ENCODE measurements at places on chromosomes 11 and 22.

DNA sequence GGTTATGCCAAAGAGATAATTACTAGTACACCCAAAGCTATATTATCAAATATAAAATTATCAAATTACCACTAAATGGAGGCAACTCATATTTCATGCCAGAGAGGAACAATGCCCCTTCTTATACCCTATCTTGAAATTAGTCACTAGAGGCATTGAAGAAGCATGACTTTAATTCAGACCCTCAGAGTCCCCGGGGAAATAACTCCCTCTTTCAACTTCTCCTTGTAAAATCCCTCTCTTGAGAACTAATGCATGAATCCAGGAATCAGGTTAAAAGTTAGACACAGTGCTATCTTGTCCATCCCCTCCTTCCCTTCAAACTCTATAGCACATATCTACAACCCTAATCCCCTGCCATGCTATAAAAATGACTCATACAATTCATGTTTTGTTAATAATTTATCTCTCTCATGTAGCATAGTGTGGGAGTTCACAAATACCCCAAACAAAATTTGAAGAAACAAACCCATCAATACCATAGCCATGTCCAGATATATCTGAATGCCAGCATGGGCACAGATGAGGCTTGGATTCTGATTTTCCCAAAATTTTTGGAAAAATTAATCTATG is 665.4 kb downstream of the KCNA4 start:
- no peak for DNase-seq

GRCh38 chr11:45166604-45166897 is 20.1 kb downstream of the PRDM11 start:
- no peak for DNase-seq

DNA sequence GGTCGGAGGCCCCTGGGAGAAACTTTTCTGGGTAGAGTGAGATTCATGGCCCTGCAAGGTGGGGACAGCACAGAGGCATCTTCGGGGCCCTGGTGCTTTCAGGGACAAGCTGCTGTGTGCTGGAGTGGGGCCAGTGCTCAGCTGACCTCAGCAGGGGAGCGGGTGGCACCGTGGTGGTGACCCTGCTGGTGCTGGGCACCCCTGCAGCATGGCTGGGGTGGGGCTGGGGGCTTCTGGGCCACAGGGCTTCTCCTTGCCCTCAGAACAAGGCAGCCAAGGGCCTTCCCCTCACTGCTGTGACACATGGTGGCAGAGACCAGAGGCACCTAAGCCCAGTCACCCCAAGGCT is 24.9 kb upstream of the GNB1L start:
- no peak for DNase-seq

GRCh38 chr22:39820256-39820655 is 73.3 kb downstream of the ENTHD1 start:
- no peak for DNase-seq

DNA sequence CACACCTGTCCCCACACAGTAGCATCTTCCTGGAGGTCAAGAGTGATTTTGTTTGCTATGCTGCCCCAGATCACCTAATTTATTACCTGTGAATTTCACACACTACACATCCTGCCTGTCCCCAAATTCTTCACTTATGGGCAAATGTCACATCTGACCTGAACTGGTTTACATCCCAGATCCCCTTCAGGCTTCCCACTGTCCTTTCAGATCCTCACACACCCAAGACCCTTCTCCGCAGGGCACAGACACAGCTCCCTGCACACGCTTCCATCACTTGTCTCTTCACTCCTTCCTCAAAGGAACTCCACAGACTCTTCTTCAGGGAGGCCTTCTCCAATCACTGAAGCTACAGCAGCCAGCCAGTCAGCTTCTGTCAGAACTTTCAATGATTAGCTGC is 118.7 kb upstream of the IGLL5 start:
- DNase-seq: no peak

DNA sequence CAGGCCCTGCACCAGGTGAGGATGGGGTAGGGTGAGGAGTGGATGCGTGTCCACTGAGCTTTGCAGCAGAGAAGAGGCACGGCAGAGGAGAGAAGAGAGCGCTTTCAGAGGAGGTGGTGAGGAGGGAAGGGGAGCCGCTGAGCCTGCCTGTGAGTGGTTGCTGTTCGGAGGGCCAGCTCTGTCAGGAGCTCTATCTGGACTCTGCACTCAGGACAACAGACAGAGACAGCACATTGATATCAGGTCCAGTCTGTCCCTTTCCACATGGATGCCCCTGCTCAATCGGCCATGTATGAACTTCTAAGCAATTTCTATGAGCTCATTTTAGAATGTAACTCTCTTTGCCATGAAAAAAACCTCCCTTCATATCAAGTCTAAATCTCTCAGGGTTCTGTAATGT is 158.6 kb downstream of the KIRREL3 start:
- DNase-seq: no peak

DNA sequence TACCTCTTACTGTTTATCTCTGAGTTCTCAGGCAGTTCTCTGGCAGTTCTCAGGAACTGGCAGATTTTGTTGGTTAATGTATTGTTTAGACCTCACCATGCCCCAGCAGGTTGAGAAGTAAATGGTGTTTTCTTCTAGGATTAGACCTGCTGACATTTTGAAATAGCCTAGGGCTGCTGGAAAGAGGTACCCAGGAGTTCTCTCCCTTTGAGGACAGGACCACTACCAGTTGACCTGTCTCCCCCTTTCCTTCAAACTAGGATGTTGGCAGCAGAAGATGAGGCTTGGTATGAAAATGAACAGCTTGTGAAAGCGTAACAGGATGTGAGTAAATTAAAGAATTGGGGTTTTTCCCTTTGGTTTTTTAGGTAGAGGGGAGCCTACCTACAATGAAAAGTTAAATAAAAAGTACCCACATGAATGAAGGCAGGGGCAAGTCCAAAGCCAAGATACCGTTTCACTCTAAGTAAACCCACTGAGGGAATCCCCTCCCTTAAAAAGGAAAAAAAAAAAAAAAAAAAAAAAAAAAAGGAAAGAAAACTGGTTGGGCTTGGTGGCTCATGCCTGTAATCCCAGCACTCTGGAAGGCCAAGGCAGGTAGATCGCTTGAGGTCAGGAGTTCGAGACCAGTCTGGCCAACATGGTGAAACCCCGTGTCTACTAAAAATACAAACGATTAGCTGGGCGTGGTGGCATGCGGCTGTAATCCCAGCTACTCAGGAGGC is 96.2 kb downstream of the PDHX start:
- no peak for DNase-seq

- DNase-seq: no peak
These were observed 55.7 kb upstream of the PICALM start for GRCh38 chr11:86124251-86125233.

- no peak for DNase-seq
These were observed 934.2 kb upstream of the RAG2 start for GRCh38 chr11:37532271-37532670.

- no peak for DNase-seq
These were observed 496 bp downstream of the EHBP1L1 start for GRCh38 chr11:65576232-65576866.

DNA sequence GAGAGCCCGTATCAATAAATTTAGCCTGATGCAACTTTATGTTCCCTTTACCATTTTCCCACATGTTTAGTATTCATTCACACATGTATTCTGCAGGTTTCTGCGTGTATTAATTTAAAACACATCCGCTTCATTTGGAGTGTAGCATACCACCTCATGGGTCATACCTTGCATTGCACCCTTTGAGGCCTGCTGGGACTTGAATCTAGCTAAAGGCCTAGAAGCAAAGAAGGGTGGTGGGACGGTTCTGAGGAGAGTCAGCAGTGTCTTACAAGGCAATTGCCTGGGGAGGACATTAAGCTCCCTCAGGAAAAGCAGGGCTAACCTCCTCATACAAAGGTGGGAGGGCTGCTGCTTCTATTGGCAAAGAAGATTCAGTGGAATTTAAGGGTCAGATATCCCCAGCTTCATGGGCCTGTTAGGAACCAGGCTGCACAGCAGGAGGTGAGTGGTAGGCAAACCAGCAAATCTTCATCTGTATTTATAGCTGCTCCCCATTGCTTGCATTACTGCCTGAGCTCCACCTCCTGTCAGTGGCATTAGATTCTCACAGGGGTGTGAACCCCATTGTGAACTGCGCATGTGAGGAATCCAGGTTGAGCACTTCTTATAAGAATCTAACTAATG is 15.9 kb upstream of the SNX19 start:
- no peak for DNase-seq

- no peak for DNase-seq
These were observed 16.6 kb upstream of the APOL3 start for GRCh38 chr22:36177160-36177559.

DNA sequence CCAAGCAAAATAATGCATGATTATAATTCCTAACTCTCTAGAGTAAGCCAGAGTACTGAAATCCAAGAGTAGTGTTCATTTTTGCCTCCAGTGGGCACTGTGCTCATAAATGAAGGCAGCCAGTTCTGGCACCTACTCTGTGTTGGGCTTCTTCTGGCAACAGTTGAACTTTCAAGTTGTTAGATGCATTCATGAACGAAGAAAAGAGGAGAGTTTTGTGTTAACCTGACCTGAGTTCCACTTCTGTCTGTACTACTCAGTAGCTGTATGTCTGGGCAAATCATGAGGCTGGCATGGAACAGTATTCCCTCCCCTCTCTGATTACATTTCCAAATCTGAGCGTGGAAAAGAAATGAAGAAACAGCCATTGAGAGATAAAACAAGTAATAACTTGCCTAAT is 20.3 kb upstream of the TENM4 start:
- no peak for DNase-seq

DNA sequence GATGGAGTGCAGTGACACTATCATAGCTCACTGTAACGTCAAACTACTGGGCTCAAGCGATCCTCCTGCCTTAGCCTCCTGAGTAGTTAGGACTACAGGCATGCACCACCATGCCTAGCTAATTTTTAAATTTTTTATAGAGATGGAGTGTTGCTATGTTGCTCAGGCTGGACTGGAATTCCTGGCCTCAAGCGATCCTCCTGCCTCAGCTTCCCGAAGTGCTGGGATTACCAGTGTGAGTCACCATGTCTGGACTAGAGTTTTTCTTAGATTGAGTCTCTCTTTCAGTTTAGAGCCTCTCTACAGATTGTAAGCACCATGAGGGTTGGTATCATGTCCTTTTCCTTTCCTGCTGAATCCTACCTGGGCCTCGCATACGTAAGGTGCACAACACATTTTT is 57.3 kb upstream of the ALKBH3 start:
- no peak for DNase-seq

- no peak for DNase-seq
These were observed 16.1 kb upstream of the CARD18 start for GRCh38 chr11:105155679-105156078.

- DNase-seq: no peak
These were observed 1.0 kb downstream of the ADAMTS15 start for GRCh38 chr11:130449310-130449990.

DNA sequence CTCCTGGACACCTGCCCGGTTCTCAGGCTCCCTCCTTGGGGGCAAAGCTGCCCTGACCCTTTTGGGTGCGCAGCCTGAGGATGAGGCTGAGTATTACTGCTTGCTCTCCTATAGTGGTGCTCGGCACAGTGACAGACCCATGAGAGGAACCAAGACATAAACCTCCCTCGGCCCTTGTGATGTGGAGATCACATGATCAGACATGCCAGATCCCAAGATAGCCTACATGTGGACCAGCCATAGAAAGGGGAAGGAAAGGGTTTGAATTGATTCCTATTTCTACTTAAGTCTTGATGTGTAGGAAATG is 125.3 kb downstream of the VPREB1 start:
- no peak for DNase-seq

- DNase-seq: no peak
These were observed 1.7 kb downstream of the BAIAP2L2 start for GRCh38 chr22:38108561-38109319.

DNA sequence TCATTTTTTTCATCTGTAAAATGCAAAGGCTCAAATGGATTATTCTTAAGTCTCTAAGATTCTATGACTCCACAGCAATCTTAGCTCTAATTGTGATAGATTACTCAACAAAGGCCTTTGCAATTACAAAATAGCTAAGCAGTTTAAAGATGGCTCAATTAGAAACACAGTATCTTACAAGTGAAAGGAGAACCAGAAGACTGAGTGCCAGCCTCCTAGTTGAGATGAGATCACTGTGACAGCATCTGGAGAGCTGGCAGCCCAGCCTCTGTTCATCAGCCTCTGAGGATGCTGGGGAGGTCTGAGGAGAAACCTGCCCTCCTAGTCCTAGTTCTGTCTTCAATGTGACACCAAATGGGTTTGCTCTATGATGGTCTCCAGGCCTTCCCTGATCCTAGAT is 158.4 kb upstream of the NARS2 start:
- DNase-seq: no peak

- no peak for DNase-seq
These were observed 18.0 kb upstream of the DGCR6 start for GRCh38 chr22:18888115-18888514.

DNA sequence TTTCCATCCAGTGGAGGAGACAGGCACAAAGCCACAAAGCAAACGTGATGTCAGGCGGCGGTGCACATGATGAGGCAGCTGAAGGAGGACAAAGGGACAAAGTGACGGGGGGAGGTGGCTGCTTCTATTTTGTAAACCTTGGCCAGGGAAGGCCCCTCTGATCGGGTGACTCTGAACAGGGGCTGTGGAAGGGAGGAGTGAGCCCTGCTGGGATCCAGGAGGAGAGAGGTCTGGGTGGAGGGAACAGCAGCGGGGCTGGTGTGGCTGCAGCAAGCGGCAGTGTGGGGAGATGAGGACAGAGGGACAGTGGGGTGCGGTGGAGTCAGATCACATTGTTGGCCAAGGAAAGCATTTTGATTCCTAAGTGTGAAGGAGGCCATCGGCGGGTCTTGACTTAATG is 36.7 kb downstream of the SHISAL1 start:
- DNase-seq: no peak

GRCh38 chr11:82906236-82906635 is 4.7 kb downstream of the DDIAS start:
- no peak for DNase-seq

GRCh38 chr11:79025097-79025496 is 415.7 kb downstream of the TENM4 start:
- DNase-seq: no peak

DNA sequence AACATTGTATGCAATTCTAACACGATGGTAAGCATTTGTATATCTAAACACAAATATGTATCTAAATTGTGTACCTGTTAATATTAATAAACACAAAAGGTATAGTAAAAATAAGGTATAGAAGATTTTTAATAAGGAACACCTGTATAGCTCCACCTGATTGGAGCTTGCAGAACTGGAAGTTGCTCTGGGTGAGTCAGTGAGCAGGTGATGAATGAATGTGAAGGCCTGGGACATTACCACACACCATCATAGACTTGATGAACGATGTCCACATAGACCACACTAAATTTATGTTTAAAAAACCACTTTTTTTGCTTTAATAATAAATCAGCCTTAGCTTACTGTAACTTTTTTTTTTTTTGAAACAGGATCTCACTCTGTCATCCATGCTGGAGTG is 97.6 kb upstream of the CLMP start:
- no peak for DNase-seq

DNA sequence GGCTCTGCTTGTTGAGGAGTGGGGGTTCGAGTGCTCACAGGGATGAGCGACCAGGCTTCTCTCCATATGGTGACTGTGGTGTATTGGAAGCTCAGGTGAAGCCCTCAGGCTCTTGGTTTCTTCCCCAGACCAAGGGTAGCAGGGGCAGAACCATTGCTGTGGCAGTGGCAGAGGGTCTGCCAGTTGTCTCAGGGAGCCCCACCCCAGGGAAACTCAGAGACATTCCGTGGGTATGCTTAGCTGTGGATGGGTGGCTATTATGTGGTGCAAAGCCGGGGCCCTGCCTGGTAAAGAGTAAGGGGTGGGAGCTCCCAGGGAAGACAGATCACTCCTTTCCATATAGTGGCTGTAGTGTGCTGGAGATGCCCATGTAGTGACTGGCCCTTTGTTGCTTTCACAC is 167.8 kb downstream of the DLG2 start:
- no peak for DNase-seq
